ENCODE measurements at places on chromosomes 13 and 19. TPM values are rescaled to one million over a fixed set of nuclear protein-coding genes. Genes with fewer than 3 reads are reported as not detected.

- DNase-seq, result peak; percentile 63
These were observed 1.1 kb downstream of the DHRS12 start for GRCh38 chr13:51802631-51803418.

GRCh38 chr19:48308631-48309586 lies 16.4 kb upstream of the EMP3 start:
- DNase-seq, result peak; percentile 64

DNA sequence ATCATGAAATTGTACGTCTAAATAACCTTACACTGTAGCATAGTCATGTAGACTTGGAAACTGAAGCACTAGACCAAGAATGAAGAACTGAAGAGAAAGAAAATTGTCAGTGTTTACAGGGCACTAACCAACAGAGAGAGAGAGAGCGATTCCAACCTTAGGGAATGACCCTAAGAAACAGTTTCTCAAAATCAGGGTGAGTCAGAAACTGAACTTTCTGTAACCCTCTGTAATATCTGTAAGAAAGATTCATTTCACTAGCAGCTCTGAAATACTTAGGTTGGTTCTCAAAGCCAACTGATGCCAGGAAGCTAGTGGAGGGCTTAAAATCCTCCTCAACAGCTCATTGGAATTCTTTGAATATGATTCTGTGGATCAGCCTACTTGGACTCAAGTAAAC lies 936.9 kb downstream of the EFNB2 start:
- DNase-seq, result no peak

DNA sequence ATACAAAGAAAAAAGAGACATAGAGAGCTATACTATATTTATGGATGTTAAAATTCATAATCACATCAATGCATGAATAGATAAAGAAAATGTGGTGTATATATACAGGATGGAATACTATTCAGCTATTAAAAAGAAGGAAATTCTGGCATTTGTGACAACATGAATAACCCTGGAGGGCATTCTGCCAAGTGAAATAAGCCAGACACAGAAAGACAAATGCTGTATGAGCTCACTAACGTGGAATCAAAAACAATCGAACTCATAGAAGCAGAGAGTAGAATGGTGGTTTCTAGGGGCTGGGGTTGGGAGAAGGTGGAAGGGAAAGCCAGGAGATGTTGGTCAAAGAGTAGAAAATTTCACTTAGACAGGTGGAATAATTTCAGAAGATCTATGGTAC lies 24.0 kb downstream of the UTP14C start:
- DNase-seq, result no peak

DNA sequence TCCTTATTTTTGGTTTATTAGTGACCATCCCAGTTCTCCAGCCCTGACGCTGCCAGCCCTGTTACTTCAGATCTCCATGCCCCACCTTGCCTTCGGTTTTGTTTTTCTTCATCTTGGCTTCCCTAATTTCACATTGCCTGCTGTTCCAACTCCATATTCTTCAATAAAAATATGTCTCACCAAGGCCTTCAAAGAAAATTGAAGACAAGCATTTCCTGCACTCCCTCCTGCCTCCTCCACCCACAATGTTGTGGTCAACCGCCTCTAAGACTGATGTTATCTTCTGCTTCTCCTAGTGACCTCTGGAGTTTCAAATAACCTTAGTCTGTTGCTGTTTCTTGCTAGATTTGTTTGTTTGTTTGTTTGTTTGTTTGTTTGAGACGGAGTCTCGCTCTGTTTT lies 14.6 kb downstream of the PLD3 start:
- DNase-seq, result no peak

- DNase-seq, result peak; percentile 38
These were observed 381.5 kb downstream of the UQCRFS1 start for GRCh38 chr19:28831462-28831861.

DNA sequence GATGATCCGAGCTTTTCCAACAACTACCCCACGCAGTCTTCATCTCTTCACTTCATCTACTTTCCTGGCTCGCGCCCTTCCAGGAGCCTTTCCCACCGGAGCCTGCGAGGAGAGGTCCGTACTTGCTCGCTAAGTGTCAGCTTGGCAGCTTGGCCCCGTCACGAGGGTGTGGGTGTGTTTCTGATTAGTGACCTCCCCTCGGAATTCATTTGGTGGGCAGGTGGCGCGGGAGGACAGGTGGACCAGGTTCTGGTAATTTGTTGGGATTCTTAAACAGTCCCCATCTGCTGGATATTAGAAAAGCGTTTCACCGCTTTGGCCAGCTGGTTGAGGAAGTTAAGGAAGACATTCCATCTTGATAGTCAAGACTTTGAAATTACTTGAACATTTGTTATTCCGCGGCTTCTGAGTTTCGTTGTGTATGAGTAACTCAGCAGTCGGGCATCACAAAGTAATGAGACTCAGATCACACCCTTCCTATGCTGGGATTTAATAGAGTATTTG lies 515 bp downstream of the UFM1 start:
- DNase-seq, result peak; percentile 13

GRCh38 chr13:40670307-40670706 lies 3.9 kb upstream of the FOXO1 start:
- no peak for DNase-seq

DNA sequence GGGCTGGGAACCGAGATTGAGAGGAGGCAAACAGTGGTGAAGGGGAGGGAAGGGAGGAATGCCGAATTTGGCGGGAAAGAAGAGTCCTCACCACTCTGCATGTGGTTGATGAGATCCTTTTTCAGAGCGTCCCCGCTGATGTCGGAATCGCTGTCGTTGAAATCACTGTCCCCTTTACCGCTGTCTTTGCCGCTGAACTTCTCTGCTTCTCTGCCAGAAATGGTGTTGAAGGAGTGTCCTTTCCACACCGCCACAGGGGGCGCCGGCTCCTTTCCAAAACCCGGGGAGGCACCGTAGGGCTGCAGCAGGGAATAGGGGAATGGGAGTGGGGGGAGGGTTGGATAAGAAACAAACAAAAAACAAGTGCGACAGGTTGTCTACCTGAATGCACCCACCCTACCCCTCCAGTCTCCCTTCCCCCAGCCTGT lies 3.1 kb downstream of the PCDH8 start:
- peak; percentile 68 for DNase-seq

- peak; percentile 100 for DNase-seq
These were observed at the start of gene LPAR2 for GRCh38 chr19:19627621-19628500. Gene LPAR2, minus strand, starts transcription at chr19:19628220. Its CDS starts 945 bp downstream, at chr19:19627275.

DNA sequence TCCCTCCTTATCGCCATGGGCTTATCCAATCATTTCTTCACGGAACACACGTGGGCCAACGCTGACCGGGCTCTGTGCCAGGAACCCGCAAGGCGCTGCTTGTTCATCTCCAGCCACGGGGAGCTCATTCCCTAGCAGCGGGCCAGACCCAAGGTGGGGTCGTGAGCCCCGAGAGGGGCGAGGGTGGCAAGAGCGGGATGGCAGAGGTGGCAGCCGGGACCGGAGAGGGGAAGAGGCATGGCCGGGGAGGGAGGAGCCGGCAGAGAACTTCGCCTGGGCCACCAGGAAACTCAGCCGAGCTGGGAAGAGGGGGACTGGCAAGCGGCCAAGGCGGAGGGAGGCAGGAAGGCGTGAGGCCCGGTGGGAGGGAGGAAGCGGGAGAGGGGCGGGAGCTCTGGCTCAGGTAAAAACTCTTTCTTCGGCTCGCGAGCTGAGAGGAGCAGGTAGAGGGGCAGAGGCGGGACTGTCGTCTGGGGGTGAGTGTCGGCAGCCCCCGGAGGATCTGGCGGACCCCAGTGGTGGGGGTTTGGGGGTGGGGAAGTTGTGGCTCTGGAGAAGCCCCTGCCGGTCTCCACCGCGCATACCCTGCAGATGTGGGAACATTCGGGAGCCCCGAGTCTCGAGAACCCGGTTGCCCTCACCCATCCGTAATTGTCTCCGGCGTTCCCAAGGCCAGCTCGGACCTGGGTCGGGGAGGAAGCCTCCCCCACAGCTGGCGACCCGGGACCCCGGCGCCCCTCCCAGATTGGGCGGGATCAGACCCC lies at the start of gene B3GNT3:
B3GNT3 (plus strand) TSS at position 408 of the 764 bp plus-strand sequence. CDS start 12,670 bp downstream, outside the sequence.
- peak; percentile 86 for DNase-seq

- no peak for DNase-seq
These were observed 50.2 kb upstream of the PDX1 start for GRCh38 chr13:27869436-27870095.

DNA sequence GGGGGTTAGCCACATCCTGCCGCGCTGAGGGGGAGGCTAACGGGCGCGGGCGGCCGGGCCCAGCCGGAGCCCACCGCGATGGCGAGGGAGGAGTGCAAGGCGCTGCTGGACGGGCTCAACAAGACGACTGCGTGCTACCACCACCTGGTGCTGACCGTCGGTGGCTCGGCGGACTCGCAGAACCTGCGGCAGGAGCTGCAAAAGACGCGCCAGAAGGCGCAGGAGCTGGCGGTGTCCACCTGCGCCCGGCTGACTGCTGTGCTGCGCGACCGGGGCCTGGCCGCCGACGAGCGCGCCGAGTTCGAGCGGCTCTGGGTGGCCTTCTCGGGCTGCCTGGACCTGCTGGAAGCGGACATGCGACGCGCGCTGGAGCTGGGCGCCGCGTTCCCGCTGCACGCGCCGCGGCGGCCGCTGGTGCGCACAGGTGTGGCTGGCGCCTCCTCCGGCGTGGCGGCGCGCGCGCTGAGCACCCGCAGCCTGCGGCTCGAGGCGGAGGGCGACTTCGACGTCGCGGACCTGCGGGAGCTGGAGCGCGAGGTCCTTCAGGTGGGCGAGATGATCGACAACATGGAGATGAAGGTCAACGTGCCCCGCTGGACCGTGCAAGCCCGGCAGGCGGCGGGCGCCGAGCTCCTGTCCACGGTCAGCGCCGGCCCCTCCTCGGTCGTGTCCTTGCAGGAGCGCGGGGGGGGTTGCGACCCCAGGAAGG lies 692 bp downstream of the RGS9BP start:
- DNase-seq, result peak; percentile 76

DNA sequence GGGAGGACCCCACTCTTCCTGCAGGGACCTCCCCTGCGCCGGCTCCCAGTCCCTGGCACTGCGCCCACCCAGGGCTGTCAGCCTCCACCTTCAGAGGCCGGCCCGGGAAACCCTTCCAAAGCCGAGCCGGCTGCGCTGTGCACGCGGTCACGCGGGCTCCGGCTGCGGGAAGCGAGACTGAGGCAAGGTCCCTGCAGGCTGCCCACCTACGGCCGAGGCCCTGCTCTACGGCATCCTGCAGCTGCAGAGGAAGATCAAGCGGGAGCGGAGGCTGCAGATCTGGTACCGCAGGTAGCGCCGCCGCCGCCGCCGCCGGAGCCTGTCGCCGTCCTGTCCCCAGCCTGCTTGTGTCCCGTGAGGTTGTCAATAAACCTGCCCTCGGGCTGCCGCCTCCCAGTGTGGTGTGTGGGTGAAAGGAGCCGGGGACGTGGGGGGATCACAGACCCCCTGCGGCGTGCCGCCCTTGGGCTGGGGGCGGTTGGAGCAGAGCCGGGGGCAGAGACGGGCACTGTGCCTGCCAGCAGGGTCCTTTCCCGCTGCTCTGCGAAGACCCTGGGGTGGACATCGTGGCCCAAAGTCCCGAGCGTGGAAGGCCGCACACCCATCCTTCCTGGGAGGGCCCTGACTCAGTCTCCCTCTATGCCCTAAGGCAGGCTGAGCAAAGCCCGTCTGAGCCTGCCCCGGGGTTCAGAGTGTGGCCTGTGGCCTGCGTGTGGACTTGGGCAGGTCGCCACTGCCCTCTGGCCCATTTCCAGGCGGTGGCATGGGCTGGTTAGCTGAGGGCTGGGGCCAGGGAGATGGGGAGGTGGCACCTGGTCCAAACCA lies 5.9 kb downstream of the GAMT start:
- no peak for DNase-seq

DNA sequence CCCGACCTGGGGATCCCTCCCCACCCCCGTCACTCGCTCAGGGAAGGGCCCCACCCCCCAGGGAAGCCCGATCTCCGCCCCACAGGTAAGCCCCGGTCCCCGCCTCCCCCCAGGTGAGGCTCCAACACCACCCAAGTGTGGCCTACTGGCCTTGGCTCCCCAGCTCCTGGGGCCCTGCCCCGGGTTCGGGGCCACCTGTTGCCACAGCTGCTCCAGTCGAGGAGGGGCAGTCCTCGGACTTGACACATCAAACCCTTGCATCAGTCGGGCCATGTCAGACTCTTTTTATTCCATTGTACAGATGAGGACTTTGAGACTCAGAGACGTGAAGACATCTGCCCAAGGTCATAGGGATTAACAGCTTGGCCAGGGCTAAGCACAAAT lies 512 bp downstream of the CC2D1A start:
- DNase-seq, result no peak

- peak; percentile 79 for DNase-seq
These were observed 64.7 kb upstream of the STARD13 start for GRCh38 chr13:33349986-33350826.

- no peak for DNase-seq
These were observed 81.5 kb upstream of the TNFSF11 start for GRCh38 chr13:42492372-42492920.

- peak; percentile 66 for DNase-seq
These were observed 32.7 kb downstream of the TMEM255B start for GRCh38 chr13:113791761-113792160.

GRCh38 chr19:5585461-5586299 lies 17.9 kb upstream of the TINCR start:
- DNase-seq, result peak; percentile 96

- DNase-seq, result no peak
These were observed 418.4 kb downstream of the EFNB2 start for GRCh38 chr13:106117035-106117434.

DNA sequence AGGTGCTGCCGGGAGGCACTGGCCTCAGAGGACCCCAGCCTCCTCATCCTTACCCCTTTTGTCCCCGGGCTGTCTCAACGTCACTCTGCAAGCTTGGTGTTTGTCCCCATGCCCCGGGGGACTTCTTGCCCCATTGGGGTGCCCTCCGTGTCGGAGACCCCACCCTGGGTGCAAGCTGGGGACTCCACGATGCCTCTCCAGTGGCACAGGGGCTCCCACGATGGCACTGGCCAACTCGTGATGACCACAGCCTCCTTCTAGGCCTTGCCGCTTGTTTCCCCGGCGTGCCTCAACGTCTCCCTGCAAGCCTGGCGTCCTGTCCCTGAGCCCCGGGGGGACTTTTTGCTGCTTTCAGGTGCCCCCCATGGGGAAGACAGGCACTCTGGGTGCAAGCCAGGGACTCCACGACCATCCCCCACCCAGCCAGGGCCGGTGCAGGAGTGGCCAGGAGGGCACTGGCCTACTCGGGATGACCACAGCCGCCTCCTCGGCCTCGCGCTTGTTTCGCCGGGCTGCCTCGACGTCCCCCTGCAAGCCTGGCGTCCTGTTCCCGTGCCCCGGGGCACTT lies 237.0 kb downstream of the TUBA3C start:
- DNase-seq, result peak; percentile 12

GRCh38 chr13:19967621-19968020 lies 9.1 kb downstream of the ZMYM2 start:
- no peak for DNase-seq

GRCh38 chr13:95156208-95156607 lies 145.0 kb downstream of the ABCC4 start:
- no peak for DNase-seq

DNA sequence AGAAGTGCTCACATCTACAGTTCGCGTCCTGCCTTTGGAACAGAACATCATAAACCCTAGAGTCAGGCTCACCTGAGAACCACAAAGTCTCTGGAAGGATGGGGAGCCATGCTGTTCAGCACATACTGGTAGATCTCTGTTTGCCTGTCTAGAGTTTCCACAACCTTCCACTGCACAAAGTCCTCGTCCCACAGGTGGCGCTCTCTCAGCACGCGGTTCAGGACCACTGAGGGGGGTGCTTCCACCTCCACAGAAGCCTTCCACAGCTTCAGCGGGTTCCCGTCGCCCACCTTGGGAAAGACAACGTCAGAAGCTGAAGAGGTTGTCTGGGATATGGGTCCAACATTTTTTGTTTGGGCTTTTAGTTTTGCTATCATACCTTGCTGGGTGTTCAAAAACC lies 93.6 kb downstream of the KL start:
- peak; percentile 43 for DNase-seq

SERPINE3 gene
- 0.18 TPM for total RNA-seq

THSD1 gene
- total RNA-seq, result 0.07 TPM

SLC1A6 gene
- 0.62 TPM for total RNA-seq

ZNF541 gene
- not detected for total RNA-seq

PRRG2 gene
- total RNA-seq, result 0.55 TPM

ZNF431 gene
- 5.2 TPM for total RNA-seq

ZBTB7A gene
- 18.3 TPM for total RNA-seq

Data from H7 (cell line).